ENCODE measurements at places on chromosomes 2 and 18. TPM values are rescaled to one million over a fixed set of nuclear protein-coding genes. Genes with fewer than 3 reads are reported as not detected.

The CDH7 gene
- under 0.01 TPM for polyA plus RNA-seq

The SLC16A14 gene
- polyA plus RNA-seq: 2.6 TPM

The OTOF gene
- polyA plus RNA-seq: 0.20 TPM

The MC4R gene
- polyA plus RNA-seq: not detected

The SRD5A2 gene
- polyA plus RNA-seq: not detected

The CXCR4 gene
- polyA plus RNA-seq: 5.1 TPM

The MTERF4 gene
- 32.7 TPM for polyA plus RNA-seq

The TCF23 gene
- polyA plus RNA-seq: 0.02 TPM

The NOSTRIN gene
- 3.4 TPM for polyA plus RNA-seq

The ARHGAP25 gene
- polyA plus RNA-seq: 4.0 TPM

The DPP4 gene
- polyA plus RNA-seq: 0.08 TPM

The RNF103 gene
- polyA plus RNA-seq: 13.7 TPM

The MAP2 gene
- 5.2 TPM for polyA plus RNA-seq

The ABCA12 gene
- polyA plus RNA-seq: 0.55 TPM

The LIMS4 gene
- polyA plus RNA-seq: 0.93 TPM

The ADAM23 gene
- polyA plus RNA-seq: 1.6 TPM

The EVX2 gene
- not detected for polyA plus RNA-seq

The GDF7 gene
- polyA plus RNA-seq: 0.59 TPM

The SERPINB13 gene
- 233 TPM for polyA plus RNA-seq

The LRATD1 gene
- 25.8 TPM for polyA plus RNA-seq

The ABCG8 gene
- not detected for polyA plus RNA-seq

The INPP5D gene
- 5.6 TPM for polyA plus RNA-seq

The SF3B1 gene
- polyA plus RNA-seq: 120 TPM

The MYCN gene
- polyA plus RNA-seq: 0.49 TPM

The ACTG2 gene
- polyA plus RNA-seq: 343 TPM

The ALKAL2 gene
- 1.0 TPM for polyA plus RNA-seq

The RAB17 gene
- polyA plus RNA-seq: 10.9 TPM

The DUSP2 gene
- 2.8 TPM for polyA plus RNA-seq

The ZNF385B gene
- 0.22 TPM for polyA plus RNA-seq

The MOGAT1 gene
- not detected for polyA plus RNA-seq

The ESPNL gene
- polyA plus RNA-seq: 0.12 TPM

The UNC80 gene
- polyA plus RNA-seq: under 0.01 TPM

The ELOA2 gene
- not detected for polyA plus RNA-seq

The DYNC1I2 gene
- 73.9 TPM for polyA plus RNA-seq

The FAM110C gene
- 31.1 TPM for polyA plus RNA-seq

The SEMA4C gene
- polyA plus RNA-seq: 13.1 TPM

The ZNF521 gene
- polyA plus RNA-seq: 1.2 TPM

The CERKL gene
- polyA plus RNA-seq: not detected

The GPBAR1 gene
- polyA plus RNA-seq: 0.45 TPM

The SLC9A4 gene
- 2.0 TPM for polyA plus RNA-seq

The CFC1 gene
- not detected for polyA plus RNA-seq

The CD28 gene
- polyA plus RNA-seq: 0.09 TPM

The DUSP19 gene
- polyA plus RNA-seq: 0.40 TPM

The ALPI gene
- polyA plus RNA-seq: not detected

The LRRTM4 gene
- not detected for polyA plus RNA-seq

The NCKAP5 gene
- 2.2 TPM for polyA plus RNA-seq

The LTBP1 gene
- 4.3 TPM for polyA plus RNA-seq

The NPHP1 gene
- polyA plus RNA-seq: 2.3 TPM
